SW 1271 (cell line): ENCODE measurements at places on chromosomes 7 and 10.

- no peak for DNase-seq
Measured at GRCh38 chr7:48179496-48180030, 8.3 kb downstream of the ABCA13 start.

DNA sequence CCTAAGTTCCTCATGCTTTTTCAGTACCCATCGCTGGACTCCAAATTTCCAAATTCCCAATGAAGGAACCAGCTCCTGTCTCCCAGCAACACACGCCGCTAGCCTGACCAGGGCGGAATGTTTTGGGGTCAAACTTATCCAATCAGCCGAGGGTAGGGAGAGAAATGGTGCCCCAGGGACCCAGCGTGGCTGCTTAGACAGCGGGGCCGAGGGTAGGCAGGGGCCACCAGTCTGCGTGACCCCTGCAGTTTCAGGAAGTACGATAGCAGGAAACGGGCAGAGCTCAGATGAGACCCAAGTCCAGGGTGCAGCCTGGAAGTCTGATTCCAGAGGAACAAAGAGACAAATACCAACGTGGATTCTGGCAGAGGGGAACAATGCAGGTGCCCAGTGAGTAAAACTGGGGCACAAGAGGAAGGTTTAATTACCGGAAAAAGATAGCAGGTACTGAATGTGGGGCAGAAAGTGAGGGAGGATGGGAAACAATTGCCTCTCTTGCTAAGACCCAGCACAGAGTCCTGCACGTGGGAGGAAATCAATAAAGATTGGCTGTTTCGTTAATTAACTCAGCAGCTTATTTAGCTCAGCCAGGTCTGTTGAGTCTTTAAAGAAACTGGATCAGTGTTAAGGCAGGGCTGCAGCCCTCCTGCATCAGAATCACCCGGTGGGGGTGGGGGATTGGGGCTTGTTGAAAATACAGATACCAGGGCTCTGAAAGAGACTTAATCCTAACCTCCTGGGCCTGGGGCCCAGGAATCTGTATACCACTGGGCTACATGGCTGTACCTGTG, 50.4 kb upstream of the NFE2L3 start:
- DNase-seq, result no peak

DNA sequence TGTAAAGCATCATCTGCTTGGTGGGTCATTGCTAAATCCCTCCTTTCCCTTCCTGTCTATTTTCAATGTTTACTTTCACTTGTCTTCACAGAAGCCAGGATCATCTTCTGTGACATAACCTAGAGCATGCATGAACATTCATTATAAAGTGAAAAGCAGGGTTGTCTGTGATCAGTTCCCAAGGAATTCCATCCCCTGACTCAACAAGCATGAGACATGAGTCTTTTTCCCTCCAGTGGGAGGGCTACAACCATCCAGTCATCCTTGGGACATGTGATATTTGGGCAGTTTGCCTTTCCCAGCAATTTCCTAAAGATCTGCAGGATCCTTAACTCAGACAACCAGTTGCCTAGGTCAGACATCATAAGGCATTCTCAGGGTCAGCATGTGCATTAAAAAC, 166.3 kb upstream of the TMEM196 start:
- DNase-seq, result peak; percentile 44

DNA sequence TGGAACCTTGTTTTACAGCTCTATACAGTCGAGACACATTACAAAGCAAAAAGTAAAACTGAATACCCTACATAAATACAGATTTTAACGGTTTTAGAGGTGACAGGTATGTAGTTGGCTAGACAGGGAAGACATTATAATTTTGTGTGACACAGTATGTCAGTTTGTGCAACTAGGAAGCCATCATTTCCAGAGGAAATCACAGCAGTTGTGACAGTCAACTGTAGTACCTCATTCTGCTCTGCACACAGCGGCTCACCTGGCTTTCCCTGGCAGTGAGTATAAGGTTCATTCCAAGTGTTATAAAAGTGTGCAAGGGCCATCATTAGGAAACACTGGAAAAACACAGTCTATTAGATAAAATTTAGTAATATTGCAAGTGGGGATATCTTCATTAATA, 501.6 kb upstream of the PHF14 start:
- no peak for DNase-seq

- no peak for DNase-seq
Measured at GRCh38 chr7:70751895-70752294, 380.0 kb upstream of the GALNT17 start.

GRCh38 chr10:43427166-43427825, 9.6 kb upstream of the ZNF487 start:
- DNase-seq, result no peak

DNA sequence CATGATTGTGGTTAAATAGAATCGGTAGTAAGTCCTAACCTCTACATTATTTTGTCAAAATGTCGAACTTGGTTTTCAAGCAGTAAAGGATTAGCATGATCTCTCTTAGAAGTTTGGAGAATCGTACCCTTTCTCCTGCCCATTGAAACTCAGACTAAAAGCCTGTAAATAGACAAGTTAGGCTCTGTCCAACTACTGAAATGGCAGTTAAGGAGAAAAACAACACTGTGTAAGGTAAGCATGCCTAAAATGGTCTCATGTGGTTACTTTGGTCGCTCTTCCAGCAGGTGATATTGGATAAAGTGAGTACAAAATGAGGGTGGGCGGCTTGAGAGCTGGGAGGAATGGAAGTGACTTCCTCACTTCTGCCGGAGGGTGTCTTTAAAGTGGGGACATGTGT, 25.0 kb downstream of the SEC61A2 start:
- DNase-seq, result no peak

- DNase-seq, result no peak
Measured at GRCh38 chr7:44080118-44080517, 2.2 kb downstream of the POLM start.

DNA sequence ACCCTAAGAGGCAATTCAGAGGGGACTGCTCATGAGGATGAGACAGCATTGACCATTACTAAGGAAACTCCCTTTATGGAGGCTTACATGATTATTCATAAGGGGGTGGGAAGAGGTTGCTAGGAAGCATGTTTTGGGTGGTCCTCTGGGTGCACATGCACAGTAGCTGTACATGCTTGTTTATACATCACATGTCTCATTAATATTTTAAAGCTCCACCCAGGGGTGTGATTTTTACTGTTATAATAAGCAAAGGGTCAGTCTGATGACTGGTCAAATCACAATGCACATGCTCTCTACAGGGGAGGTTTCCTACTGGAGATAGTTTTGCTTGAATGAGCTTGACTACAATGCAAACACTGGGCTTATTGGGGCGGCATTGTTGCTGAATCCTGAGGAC, 23.8 kb upstream of the PPP1R9A start:
- DNase-seq, result no peak

GRCh38 chr10:81280497-81281479, 594.2 kb upstream of the NRG3 start:
- DNase-seq, result no peak

GRCh38 chr10:17101257-17101909, 28.2 kb downstream of the CUBN start:
- DNase-seq, result no peak

DNA sequence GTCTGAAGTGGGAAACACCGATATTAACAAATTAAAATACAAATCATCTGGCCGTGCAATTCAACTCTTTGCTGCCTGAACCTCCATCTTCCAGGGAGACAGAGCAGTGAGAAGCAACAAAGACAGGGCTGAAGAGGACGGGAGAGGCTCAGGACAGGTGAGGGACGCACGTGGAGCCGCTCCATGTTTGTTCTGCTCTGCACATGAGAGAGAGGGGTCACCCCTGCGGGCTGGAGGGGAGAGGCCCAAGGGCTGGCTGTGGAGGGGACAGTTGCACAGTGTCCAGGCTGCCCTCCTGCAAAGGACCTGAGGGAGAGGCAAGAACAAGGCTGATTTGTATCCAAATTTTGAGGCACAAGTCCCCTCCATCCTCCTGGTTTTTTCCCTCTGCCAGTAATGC, 41.7 kb downstream of the COBL start:
- no peak for DNase-seq
